ENCODE measurements at places on chromosomes 16 and 17.

DNA sequence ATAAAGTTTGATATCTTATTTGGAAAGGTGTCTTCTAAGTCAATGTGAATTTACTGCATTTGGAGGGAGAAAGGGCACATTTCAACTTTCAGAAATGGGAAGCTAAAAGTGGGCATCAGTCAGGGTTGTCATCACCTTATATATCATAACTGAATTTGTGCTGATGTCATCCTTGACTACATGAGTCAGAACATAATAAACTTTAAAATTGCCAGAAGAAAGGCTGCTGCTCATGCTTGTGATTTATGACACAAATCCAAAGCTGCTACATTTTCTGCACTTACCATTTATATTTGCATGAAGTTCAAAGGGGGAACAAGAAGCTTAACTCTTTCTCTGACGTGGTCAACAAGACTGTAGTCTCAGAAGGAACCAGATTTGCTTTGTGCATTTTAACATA, 196.6 kb downstream of the UTP18 start:
- no peak for DNase-seq

GRCh38 chr17:30124273-30124796, 7.7 kb downstream of the NSRP1 start:
- DNase-seq = no peak

GRCh38 chr16:13958474-13958873, 38.5 kb downstream of the ERCC4 start:
- no peak for DNase-seq

- peak; percentile 86 for DNase-seq
Measured at GRCh38 chr17:9576521-9577372, at the start of gene CFAP52. CFAP52 (plus strand) TSS chr17:9576642; CDS start chr17:9576696, 54 bp downstream.

DNA sequence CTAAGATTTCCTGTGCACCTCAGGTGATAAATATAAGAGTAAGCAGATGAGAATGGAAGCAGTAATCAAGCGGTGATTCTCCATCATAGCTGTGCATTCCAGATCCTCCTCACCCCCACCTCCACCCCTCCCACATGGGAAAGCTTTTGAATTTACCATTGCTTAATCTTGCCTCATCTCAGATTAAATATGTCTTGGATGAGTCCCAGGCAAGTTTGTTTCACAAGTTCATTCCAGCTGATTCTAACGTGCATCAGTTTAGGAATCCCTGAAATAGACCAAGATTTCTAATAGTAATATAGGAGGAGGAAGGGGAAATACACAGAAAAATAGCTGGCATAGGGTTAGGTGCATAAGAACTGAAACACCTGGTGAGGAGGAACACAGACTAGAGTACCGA, 396.2 kb upstream of the KIF2B start:
- DNase-seq = no peak

DNA sequence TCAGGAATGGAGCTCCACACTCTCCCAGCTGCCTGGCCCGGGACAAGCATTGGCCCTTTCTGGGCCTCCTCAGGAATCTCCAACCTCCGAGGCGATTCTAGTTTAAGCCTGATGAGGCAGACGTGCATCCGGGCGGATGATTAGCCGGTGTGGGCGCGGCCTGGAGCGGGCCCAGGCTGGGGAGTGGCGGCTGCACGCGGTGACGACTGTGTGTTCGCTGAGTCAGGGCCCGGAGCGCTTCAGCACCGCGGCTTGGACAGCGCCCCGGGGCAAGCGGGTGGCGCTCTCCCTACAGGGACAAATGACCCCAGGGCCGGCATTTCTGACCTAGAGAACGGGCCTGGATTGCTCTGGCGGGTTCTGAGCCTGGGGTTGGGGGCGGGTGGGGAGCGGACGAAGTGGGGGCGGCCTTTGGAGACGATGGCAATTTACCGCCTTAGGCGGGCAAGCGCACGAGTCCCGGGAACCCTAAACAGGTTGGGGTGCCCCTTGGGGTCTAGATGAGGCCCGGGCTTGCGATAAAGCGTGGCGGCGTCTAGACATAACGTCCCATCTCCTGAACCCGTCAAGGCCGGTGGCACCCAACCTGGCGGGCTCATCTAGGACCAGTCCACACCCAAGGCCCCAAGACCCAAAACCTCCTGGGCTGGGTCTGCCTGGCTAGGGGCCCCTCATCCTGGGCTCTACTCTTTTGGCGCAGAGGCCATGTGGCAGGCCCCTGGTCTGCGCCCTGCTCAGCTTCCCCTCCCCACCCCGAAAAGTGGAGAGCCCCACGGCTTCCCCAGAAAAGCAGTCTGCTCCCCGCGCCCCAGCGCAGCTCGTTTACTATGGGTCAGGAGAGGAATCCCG, 22.3 kb upstream of the ZNHIT3 start:
- DNase-seq = peak; percentile 85

DNA sequence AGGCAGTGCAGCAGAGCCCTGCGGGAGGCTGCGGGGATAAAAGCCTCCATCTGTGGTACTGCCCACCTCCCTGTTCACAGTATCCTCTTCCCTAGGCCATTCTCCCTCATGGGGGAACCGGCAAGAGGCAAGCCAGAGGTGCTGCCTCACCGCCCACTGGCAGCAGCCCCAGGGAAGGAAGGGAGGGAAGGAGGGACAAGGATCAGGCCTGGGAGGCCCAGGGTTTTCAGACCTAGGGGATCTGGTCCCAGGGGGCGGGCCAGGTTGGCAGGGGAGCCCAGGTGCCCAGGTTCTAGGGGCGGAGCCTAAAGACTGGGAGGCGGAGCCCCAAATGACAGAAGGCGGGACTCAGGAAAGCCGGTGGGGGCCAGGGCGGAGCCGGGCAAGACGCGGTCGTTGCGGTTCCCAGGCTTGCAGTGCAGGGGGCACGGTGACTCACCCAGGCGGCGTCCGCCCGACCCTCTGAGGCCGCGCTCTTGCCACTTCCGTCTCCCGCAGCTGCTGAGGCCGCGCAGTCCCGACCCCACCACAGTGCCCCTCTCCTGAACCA, 3.0 kb upstream of the MTMR4 start:
- DNase-seq = no peak

GRCh38 chr17:31226373-31226772, 70.7 kb downstream of the OMG start:
- DNase-seq = no peak

GRCh38 chr16:56073508-56073907, 117.8 kb upstream of the GNAO1 start:
- no peak for DNase-seq

- no peak for DNase-seq
Measured at GRCh38 chr17:29154516-29155226, 25.5 kb downstream of the MYO18A start.

- no peak for DNase-seq
Measured at GRCh38 chr17:52147431-52147830, 11.1 kb downstream of the CA10 start.

DNA sequence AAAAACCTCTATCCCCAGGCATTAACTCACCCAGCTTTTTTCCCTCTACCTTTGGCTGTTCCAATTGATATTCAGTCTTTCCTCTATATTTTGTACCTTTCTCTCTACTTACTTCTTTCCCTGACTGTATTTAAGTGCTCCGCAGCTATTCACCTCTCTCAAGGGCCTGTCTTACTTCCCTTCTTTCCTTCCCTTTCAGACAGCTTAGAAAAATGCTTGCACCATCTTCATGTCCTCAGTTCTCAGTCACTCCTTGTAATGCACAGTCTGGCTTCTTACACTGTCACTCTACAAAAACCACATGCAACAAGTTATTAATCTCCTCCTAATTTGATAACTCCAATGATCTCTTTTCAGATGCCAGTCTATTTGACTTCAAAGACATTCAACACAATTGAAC, 163.4 kb downstream of the PHKB start:
- DNase-seq = no peak

- DNase-seq = no peak
Measured at GRCh38 chr17:67729903-67730302, 12.2 kb downstream of the NOL11 start.

GRCh38 chr16:986925-987582, 5.5 kb downstream of the SOX8 start:
- no peak for DNase-seq

DNA sequence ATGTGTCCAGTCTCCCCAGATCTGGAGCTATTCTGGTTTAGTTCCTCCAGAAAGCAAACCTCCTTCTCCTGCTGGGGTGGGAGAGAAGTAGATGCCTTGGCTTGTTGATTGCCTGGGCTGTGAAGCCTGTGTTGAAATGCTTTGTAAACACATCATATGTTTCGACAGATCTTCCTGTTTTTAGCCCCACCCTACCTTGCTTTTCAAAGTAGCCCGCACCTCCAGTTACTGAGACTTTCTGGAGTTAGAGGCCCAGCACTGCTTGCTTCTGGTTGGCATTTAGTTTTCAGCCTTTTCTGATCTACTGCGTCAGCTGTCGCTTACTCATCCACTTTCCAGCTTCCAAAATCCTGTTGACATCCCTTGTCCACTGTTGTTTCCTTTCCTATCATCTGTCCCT, 17.9 kb upstream of the NDEL1 start:
- DNase-seq = no peak

DNA sequence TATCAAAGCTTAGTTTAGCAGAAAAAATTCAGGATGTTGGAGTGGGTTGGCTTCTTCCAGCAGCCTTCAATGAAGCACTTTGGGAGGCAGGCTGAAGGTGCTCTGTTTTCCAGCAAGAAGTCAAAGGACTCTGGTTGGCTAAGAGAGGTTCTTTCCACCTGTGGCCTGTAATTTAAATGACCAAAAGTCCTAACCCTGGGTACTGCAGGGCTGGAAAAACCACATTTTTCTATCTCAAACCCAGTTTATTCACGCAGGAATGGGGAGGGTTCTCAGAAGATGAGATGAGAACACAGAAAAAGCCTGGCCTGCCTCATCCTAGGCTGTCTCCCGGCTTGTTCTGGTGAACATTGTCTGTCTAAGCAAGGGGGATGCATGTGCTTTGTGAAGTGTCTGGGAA, 68.6 kb upstream of the ZFHX3 start:
- no peak for DNase-seq
